ENCODE measurements at places on chromosomes 3 and 15. TPM values are rescaled to one million over a fixed set of nuclear protein-coding genes. Genes with fewer than 3 reads are reported as not detected.

The CMTM8 gene
- total RNA-seq: 3.8 TPM

The NMNAT3 gene
- total RNA-seq: 15.0 TPM

The NDUFAF3 gene
- 168 TPM for total RNA-seq

The NR2E3 gene
- not detected for total RNA-seq

The PRTG gene
- 0.77 TPM for total RNA-seq

The CD200 gene
- total RNA-seq: 1.3 TPM

The RTP1 gene
- total RNA-seq: not detected

The GOLGA8T gene
- total RNA-seq: 0.27 TPM

The ASB14 gene
- 14.1 TPM for total RNA-seq

The TMC3 gene
- total RNA-seq: not detected

The CDHR4 gene
- not detected for total RNA-seq

Data from left ventricle myocardium superior (tissue), 1 donor.